ENCODE measurements at places on chromosomes 1 and 21. TPM values are rescaled to one million over a fixed set of nuclear protein-coding genes. Genes with fewer than 3 reads are reported as not detected.

- DNase-seq = no peak
Measured at GRCh38 chr1:244735876-244736561, 83.1 kb downstream of the DESI2 start.

DNA sequence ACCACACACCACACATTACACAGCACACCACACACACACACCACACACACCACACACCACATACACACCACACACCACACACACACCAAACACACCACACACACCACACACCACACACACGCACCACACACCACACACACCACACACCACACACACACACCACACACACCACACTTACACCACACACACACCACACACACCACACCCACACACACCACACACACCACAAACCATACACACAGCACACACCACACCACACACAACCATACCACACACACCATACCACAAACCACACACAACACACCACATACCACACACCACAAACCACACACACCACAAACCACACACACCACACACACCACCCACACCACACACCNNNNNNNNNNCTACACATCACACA is 40.9 kb upstream of the SIK1 start:
- DNase-seq = no peak

- DNase-seq = no peak
Measured at GRCh38 chr1:2644171-2644570, 11.4 kb upstream of the MMEL1 start.

DNA sequence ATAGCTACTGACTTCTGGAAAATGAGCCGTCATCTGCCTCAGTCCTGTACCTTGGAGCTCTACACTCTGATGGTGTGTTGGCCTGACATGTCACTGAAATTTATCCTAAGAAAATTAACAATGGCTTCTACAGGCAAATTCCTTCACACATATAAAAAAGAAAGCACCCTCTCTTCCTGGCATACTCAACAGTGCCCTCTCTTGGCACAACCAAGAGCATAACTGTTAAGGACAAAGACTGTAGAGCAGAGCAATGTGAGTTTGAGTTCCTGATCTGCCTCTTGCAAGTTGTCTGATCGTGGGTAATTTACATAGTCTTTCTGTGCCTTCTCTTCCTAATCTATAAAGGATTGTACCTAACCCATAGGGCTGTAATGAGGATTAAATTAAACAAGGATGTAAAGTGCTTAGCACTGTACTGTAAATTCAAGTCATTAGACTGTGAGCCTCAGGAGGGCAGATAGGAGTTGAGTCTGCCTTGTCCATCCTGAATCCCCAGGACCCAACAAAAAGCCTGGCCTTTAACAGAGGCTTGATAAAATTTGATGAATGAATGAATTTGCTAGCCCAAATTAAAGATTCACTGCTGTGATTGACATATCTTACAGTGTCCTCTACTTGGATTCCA is 83.5 kb downstream of the SYF2 start:
- no peak for DNase-seq

GRCh38 chr1:111481387-111482221 is 7.8 kb downstream of the C1orf162 start:
- peak; percentile 48 for DNase-seq

GRCh38 chr1:92485381-92486250 is 1.1 kb downstream of the GFI1 start:
- DNase-seq = no peak

GRCh38 chr21:32726839-32727686 is 750 bp downstream of the SYNJ1 start:
- no peak for DNase-seq

- no peak for DNase-seq
Measured at GRCh38 chr1:181112071-181112929, 23.8 kb downstream of the IER5 start.

- no peak for DNase-seq
Measured at GRCh38 chr21:32523988-32524719, 61.2 kb downstream of the TCP10L start.

DNA sequence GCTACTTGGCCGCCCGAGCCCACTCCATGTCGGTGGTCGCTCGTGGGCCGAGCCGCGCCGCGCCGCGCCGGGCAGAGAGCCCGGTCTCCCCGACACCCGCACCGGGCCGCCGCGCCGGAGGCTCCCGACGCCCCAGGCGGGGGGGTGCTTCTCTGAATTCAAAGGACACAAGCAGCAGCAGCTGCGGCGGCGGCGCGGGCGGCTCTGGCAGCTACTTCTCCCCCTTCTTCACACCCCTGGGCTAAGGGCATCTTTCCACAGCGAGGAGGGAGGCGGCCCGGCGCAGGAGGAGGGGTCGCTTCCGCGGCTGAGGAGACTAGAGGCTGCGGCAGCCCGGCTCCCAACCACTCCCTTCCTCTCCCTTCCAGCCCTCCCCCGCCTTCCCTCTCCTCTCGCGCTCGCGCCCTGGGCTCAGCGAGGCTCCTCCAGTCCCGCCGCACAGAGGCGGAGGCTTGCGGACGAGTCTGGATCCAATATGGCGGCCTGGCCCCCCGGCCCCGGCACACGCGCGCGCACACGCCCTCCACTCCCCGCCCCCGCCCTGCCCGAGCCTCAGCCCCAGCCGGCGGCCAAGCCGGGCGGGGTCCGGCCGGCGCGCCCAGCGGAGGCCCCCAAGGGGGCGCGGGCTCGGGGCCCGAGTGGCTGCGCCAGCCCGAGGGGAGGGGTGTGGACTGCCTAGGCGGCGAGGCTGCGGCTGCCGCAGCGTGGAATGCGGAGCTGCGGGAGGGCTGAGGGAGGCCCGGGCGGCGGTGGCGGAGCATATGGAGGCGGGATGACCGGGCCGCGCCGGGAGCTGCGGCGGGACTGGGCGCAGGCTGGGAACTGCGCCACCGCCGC is at the start of gene CDC42BPA:
CDC42BPA (minus strand) TSS at position 477 of the 837 bp plus-strand sequence. CDS start 1,310 bp downstream, outside the sequence.
- DNase-seq = no peak

DNA sequence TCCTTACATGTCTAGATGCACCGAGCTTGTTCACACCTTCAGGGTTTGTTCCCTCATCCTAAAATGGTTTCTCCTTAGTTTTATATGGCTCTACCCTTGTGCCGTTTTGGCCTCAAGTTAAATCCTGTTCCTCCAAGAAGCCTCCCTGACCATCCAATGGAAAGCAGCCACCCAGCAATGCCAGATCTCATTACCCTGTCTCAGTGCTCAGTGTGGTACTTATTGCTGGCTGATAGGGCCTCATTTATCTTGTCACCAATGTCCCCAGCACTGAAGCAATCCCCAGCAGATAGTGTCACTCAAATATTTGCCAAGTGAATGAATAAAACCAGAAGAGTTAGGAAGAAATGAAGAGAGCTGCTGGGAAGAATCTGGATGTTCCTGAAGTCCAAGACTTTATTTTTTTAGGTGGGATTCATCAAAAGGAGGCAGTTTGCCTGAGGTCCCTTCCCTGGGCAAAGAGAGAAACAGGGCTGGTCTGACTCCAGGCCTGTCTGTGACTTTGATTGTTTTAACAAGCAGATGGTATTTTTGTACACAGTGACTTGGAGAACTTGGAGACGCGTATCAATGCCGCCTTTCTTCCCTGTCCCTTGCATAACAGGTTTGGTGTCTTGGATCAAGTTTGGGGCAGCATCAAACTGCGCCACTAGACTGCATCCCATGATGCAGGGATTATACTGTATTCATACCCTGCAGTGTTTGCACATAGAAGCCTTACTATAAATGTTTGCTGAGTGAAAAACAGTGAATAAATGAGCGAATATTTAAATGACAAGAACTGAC is 221.2 kb downstream of the DISC1 start:
- no peak for DNase-seq

DNA sequence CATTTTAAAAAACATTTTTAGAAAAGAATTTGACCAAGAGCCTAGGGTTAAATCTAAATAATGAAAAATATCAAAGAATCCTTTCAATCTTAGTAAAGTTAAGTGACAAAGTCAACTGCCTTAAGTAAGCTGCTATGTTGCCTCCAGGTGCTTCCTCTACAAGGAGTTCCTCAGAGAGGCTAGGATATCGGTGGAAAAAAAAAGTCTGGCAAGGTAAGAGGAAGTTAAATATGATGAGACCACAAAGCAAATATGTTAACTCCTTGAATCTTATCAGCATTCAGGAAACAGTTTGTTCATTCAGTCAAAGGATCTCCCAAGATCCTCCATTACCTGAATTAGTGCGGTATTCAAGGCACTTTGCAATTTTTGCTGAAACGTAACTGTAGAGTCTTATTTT is 563.5 kb downstream of the PTPRC start:
- DNase-seq = no peak

- no peak for DNase-seq
Measured at GRCh38 chr1:224358237-224358636, 1.6 kb downstream of the CNIH4 start.

The TMEM125 gene
- total RNA-seq = 1.1 TPM

The SPRR3 gene
- not detected for total RNA-seq

The ADAM30 gene
- total RNA-seq = not detected

The CFHR2 gene
- not detected for total RNA-seq

The ADCY10 gene
- not detected for total RNA-seq

All from GM12878 (cell line).